GM03348 (cell line): ENCODE measurements at places on chromosomes 5 and 9.

- DNase-seq, result no peak
Measured at GRCh38 chr9:29209748-29210291, 1636.5 kb upstream of the C9orf72 start.

DNA sequence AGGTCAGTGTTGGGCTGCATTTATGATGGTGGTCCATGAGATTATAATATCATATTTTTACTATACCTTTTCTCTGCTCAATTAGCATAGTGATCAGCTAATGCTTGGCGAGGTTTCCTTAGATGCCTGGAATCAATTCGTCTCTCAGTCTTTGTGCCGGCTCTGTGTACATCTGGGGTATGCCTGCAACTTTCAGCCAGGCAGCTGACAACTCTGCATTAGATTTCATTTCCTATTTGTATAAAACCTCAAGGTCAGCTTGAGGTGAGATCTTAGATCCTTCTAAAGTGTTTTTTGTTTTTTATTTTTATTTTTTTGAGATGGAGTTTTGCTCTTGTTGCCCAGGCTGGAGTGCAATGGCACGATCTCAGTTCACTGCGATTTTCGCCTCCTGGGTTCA is 86.8 kb downstream of the MELK start:
- no peak for DNase-seq

DNA sequence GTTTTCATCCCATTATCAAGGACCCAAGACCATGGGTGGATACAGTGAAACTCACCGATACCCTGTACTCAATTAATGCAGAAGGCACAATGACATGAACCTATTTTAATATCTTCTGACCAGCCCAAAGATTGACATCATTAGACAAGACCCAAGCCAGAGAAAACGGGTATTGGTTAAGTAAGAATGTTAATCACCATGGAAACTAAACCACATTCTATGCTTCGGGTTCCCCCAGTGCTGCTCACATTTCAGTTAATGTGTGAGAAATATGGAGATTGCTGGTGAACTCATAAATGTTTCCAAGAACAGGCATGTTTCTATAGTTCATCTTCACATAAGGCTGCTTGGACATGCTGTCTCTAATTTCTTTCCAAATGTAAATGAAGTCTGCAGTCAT is 77.0 kb downstream of the IRX2 start:
- DNase-seq, result no peak

- DNase-seq, result no peak
Measured at GRCh38 chr9:69331444-69331843, 6.4 kb downstream of the ENTREP1 start.

DNA sequence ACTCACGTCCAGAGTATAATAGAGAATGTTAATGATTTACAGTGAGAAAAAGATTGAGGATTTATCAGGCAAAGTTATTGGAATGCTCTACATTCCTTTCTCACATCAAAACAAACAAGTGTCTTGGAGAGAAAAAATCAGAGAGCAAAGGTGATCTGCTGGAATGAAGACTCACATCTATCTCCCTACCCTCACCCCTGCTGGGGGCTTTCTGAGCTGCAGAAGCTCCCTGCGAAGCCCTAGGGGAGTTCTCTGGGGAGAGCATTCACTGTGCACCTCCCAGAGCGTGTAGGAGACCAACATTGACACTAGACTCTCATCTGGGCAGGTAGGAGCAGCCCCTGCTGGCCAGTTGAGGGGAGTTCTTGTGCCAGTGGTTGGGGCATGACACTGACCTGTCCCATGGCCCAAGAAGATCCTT is 76.6 kb upstream of the ADAMTS16 start:
- peak; percentile 17 for DNase-seq

- DNase-seq, result no peak
Measured at GRCh38 chr9:124661271-124661670, 109.8 kb downstream of the NR6A1 start.

- no peak for DNase-seq
Measured at GRCh38 chr9:76657265-76657664, 107.0 kb upstream of the PCA3 start.

- peak; percentile 62 for DNase-seq
Measured at GRCh38 chr5:64165500-64166200, at the start of gene RNF180. RNF180 (plus strand) TSS chr5:64165843; CDS start chr5:64200808, 34,965 bp downstream.

GRCh38 chr9:123527981-123528380 is 172.0 kb downstream of the CRB2 start:
- DNase-seq, result no peak

DNA sequence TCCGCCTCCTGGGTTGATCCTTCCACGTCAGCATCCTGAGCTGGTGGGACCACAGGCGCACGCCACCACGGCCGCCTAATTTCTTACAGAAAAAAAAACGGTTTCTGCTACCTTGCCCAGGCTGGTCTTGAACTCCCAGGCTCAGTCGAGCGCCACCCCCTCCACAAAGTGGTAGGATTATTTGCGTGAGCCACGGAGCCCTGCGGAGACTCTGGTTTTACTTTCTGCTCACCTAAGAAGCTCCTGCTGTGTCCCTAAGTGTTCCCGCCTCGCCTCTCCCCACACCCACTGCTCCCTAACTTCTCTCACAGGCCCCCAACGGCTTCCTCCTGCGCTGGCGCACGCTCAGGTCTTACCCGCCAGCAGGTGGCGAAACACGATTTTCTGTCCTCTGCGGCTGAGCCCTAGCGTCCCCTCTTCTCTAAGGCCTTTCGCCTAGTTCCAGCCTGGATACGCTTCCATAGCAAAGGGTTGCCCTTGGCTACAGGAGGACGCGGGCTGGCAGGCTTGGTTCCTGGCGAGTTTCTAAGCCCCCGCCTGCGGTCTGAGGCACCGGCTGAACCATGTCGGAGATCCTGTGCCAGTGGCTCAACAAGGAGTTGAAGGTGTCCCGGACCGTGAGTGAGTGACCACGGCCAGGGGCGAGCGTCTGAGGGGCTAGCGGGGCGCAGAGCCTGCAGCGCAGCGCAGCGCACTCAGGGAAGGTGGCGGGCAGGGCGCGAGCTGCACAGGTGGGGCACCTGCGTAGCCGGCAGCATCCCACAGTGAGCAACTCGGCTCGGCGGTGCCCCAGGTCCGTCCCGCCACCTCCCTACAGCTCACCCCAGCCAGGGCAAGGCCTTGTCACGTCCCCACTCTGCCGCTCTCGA is at the start of gene SPEF2:
Gene SPEF2, plus strand, starts transcription at position 429 of the 869 bp plus-strand sequence. Its CDS starts 135 bp downstream, at position 564.
- DNase-seq, result peak; percentile 92

DNA sequence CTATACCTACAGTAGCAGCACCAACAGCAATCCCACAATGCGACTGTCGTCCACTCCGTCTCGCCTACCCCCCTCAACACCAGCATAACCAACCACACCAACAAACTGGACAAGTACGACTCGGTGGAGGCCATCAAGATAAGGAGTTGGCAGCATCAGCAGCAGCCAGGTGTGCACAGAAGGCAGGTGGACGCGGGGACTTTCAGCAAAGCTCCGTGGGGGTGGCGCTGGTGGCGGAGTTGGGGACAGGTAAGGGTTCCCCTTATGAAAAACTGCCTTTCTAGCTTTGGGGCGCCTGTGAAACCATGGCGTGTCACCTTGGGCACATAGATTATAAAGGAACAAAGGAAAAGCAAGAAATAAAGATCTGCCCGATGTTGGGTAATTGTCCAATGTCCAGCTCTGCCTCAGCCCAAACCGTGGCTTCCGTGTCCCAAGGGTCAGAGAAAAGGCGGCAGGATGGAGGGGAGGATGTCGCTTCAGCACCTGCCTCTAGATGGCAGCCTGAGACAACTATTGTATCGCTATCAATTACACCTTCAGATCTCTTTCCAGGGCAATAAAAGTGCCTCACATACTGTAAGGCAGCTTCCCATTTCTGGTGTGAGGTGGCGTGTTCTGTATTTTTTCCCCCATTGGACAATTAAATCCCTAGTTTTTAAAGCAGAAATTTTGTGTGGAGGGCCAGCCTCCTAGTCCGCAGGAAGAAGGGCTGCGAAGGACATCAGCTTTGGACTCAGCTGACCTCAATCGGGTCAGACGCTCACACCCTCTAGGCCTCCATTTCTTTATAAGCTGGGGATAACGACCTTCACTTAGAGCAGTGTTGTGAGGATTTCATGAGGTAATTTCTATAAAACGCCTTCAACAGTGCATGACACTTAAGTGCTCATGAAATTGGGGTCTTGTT is 58.8 kb downstream of the MTRR start:
- peak; percentile 85 for DNase-seq

GRCh38 chr9:114418053-114418452 is 30.3 kb upstream of the AKNA start:
- no peak for DNase-seq

- no peak for DNase-seq
Measured at GRCh38 chr9:5042661-5043178, 57.6 kb downstream of the JAK2 start.

- DNase-seq, result no peak
Measured at GRCh38 chr9:80359941-80360881, 788.4 kb downstream of the TLE4 start.

DNA sequence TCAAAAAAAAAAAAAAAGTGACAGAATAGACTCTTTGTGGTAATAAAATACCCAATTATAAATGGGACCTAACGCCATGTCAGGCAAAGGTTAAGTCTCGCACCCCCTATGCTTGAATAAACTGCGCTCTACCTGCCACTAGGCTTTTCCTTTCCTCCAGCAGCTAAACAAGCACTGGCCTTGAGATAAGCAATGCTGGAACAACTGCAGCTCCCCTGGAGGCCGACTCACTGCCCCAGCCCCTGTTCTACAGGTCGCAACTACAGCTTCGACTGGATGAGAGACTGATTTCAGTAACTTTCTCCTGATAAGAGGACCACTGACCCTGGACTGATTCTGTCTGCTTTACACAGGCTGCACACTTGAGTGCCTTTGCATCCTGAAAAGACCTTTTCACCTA is 210.2 kb downstream of the HSPA4 start:
- no peak for DNase-seq

GRCh38 chr9:89675058-89675742 is 70.4 kb downstream of the GADD45G start:
- no peak for DNase-seq

DNA sequence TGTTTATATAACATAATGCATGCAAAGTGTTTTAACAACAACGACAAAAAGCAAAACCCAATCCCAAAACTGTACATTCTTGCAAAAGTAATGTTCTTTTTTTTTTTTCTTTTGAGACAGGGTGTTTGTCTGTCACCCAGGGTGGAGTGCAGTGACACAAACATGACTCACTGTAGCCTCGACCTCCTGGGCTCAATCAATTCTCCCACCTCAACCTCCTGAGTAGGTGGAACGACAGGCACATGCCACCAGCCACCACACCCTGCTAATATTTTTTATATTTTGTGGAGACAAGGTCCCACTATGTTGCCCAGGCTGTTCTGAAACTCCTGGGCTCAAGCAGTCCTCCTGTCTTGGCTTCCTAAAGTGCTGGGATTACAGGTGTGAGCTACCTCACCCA is 13.6 kb upstream of the HAVCR1 start:
- DNase-seq, result no peak
